ENCODE measurements at places on chromosomes 4 and X.

DNA sequence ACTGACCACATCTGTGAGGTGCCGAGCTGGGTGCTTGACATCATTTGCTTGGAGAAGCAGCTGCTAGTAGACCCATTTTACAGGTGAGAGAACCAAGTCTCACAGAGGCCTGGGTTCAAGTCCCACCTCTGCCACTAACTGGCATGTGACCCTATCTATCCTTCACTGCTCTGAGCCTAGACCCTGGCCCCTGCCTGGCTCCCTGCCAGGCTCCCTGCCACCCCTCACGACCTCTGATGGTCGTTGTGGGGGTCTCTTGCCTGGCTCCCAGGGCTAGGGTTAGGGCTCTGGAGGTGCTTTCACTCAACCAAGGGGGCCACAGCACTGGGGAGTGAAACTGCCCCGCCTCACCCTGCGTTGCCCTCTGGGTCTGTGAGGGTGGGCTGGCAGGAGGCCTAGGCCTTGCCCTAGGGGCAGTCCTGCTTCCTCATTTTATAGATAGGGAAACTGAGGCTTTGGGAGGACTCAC lies 7.2 kb upstream of the ADD1 start:
- no peak for DNase-seq

DNA sequence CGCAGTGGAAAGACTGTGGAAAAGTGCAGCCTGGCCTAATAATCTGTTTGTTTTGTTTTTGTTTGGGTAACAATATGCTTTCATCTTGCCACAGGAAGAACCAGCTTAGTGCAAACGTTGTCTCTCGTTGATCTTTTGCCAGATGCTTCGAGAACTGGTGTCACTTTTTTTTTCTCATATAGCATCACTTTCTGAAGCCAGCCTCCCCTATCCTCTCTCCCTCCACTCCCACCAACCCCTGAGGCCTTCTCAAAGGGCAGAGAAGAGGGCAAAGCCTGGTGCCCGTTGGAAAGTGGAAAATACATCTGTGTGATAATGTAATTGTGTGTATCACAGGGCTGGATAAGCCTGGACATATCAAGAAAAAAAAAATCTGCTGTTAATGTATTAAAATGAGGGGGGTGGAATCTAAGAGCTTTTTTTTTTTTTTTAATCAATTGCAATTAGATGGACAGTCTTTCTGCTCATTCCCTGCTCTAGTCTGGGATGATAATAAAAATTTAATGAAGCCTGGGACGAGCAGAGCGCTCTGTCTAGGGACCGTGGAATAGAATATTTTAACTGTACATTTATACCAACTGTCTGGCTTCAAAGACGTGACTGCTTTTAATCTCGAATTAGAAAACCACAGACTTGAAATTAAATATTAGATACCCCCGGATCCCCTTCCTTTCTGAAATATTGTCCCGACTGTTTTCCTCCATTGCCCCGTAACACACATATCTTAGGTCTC lies 8.1 kb downstream of the POU4F2 start:
- DNase-seq = no peak

DNA sequence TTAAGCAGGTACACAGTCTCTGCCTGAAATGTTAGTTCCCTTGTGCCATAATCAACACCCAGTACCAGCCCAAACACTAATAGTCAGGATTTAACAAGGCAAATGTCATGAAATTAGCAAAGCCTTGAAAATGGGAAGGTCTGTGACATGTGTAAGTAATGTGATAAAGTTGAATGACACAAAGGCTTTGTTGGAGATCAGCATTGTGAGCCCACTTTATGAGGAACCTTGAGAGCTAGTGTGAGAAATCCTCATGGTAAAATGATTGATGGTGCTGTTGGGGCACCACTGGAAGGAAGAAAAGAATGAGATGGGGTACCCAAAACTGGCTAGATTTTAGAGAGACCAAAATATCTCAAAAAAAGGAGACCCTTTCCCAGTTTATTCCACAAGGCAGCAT lies 3.3 kb upstream of the LIN54 start:
- DNase-seq = no peak

GRCh38 chr4:174036111-174036510 lies 247.4 kb downstream of the FBXO8 start:
- no peak for DNase-seq

DNA sequence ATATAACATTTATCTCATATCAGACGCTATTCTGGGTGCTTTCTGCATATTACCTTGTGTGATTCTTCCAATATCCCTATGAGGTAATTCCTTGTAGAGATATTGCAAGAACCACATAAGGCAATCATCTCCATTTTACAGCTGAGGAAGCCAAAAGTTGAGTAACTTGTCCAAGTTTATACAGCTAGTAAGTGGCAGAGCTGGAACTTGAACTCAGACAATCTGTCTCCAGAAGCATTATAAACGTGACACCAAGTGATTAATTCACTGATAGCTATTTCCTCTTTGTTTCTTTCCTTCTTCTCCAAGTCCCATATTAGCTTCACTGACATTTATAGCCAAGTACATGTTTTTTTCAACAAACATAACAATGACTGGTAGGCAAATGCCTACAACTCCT lies 7.3 kb downstream of the EMCN start:
- DNase-seq = peak; percentile 55

GRCh38 chr4:124945422-124945821 lies 232.9 kb upstream of the ANKRD50 start:
- DNase-seq = no peak

- no peak for DNase-seq
These were observed 17.7 kb upstream of the AASDH start for GRCh38 chr4:56405016-56405415.

GRCh38 chr4:152479428-152480026 lies 56.4 kb downstream of the FBXW7 start:
- no peak for DNase-seq

DNA sequence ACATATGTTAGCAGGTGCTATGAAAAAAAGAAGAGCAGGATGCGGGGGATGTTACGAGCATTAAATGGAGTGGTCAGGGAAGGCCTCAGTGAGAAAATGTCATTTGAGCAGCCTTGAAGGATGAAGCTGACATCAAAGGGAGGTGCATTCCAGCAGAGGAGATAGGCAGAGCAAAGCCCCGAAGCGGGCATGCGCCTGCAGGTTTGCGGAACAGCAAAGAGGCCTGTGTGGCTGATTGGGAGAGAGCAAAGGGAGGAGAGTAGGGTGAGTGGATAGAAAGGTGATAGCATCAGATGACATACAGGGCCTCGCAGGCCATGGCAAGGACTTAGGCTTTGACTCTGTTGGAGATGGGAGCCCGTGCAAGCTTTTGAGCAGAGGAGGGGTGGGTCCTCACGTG lies 95.4 kb upstream of the GPR50 start:
- no peak for DNase-seq

DNA sequence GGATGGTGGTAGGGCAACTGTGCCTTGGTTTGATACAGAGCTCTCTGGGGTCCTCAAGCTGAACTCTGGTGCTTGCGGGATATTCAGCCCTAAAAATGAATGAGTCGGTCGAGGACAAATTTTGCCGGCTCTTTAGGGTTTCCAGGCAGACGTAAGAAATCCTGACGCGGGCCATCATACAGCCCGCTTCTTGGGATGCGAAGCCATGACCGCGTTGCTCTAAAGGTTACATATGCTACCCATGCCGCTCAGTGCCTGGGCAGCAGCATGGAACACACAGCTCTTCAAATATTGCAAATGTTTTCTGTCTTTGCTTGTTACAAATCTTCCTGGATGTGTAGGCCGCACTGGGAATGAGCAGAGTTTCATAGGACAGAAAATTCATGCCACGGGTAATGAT lies 55.6 kb downstream of the NBDY start:
- DNase-seq = no peak

Measured in NCI-H446 treated with DMSO at 0.1 percent for 48 hours (cell line).